ENCODE measurements at places on chromosomes 7 and 10.
A peak's percentile ranks its signal among the peaks of the same experiment; 100 is the strongest.

GRCh38 chr10:110356628-110357245, 52.0 kb upstream of the SMNDC1 start:
- DNase-seq = no peak

- no peak for DNase-seq
These were observed 4.7 kb upstream of the CYP17A1 start for GRCh38 chr10:102841827-102842345.

DNA sequence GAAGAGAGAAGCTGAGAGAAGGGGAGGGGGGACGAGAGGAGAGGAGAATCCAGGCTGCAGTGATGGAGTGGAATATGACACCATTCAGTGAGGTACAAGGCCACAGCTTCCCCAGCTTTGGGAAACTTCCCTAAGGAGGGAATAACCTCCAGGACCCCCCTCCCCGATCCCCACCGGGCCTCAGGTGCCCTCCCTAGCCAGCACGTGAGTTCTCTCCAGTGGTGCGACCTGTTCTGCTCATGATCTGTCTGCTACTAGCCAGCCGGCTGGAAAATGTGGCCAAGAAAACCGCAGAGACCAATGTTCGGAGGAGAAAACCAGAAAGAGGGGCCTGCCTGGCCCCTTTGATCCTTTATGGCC, 39.9 kb upstream of the AGK start:
- DNase-seq = no peak

GRCh38 chr10:107671960-107672359, 507.5 kb upstream of the SORCS1 start:
- no peak for DNase-seq

DNA sequence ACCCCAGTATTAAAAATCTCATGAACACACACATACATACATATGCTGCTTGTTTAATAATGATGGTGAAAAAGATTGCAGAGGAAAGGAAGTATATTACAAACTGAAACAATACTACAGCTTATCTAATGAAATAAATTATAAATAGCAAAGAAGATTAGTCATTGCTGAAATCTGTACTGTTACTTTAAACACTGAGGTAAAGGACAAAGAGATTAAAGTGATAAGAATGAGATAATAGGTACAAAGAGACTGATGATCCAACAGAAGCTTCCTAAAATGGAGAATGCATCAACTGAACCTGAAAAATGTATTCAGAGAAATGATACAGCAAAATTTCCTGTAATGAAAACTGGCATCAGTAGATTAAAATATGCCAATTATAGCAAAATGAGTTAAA, 91.5 kb upstream of the KCND2 start:
- DNase-seq = no peak

GRCh38 chr7:25500393-25500921, 272.2 kb upstream of the NPVF start:
- DNase-seq = no peak

DNA sequence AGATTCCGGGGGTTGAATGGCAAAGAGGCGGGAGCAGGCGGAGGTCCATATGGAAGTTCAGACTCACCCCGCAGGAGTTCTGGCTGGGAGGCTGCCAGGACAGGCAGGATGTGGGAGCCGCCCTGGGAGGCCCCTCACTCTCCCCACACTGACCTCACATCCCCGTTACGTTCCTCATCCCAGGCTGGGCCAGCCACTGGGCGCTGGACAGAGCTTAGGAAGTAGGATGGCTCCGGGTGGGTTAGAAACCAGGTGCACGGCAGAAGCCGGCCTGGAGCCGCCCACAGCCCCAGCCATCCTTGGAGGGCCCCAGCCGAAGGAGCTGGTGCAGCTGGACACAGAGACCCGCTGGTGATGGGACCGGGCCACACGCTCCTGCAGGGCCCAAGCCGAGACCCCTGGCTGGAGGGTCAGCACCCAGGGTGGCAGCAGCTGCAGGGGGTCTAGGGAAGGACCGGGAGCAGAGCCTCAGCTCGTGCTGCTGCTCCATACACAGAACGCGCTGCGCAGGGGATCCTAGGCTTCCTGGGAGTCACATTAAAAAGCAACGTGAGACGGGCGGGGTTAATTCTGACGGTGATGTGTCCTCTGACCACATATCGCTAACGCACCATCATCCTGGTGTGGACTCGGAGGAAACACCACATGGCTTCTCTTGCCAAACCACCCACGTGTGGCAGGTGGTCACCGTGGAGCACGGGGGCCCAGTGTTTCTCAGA, 98.6 kb upstream of the DIP2C start:
- DNase-seq = no peak

DNA sequence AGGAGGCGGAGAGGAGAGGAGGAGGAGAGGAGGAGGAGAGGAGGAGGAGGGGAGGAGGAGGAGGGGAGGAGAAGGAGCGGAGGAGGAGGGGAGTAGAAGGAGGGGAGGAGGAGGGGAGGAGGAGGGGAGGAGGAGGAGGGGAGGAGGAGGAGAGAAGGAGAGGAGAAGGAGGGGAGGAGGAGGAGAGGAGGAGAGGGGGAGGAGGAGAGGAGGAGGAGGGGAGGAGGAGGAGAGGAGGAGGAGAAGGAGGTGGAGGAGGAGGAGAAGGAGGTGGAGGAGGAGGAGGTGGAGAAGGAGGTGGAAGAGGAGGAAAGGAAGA, 15.5 kb upstream of the CRCP start:
- no peak for DNase-seq

GRCh38 chr7:151423936-151424335, 14.1 kb upstream of the WDR86 start:
- no peak for DNase-seq

DNA sequence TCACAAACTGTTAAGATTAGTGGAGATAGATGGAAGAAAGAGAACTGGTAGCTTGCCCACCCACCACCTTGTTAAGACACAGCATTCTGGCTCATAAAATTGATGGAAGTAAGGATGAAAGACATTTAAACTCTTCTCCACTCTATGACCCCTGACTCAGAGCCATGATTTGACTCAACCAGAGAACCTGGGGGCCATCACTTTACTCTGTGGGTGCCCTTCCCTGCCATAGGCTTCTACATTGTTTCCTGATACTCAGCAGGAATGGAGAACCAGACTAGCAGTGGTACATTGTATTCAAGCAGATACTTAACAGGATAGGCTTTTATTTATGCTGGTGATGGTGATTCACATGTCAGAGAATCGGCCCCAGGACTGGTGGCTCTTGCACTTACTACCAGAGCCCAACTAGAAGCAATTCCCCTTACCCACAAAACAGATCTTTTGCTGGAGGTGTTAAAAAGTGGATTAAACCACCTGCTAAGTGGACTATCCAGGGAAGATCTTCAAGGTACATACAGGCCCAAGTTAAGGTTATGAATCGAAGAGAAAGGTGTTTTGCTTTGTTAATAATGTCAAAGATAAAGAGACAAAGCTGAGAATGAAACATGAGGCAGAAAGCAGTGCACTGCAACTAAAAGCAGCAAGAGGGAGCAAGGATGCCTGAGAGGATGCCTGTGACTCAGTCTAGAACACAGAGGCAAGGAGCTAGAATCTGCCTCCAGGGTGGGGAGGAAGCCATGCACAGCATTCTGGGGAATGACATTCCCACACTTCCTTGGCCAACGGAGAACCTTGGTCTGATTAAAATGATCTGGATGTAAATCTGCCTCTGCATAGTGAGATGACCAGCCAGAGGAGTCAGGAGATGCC, 36.0 kb upstream of the GLI3 start:
- DNase-seq = no peak

DNA sequence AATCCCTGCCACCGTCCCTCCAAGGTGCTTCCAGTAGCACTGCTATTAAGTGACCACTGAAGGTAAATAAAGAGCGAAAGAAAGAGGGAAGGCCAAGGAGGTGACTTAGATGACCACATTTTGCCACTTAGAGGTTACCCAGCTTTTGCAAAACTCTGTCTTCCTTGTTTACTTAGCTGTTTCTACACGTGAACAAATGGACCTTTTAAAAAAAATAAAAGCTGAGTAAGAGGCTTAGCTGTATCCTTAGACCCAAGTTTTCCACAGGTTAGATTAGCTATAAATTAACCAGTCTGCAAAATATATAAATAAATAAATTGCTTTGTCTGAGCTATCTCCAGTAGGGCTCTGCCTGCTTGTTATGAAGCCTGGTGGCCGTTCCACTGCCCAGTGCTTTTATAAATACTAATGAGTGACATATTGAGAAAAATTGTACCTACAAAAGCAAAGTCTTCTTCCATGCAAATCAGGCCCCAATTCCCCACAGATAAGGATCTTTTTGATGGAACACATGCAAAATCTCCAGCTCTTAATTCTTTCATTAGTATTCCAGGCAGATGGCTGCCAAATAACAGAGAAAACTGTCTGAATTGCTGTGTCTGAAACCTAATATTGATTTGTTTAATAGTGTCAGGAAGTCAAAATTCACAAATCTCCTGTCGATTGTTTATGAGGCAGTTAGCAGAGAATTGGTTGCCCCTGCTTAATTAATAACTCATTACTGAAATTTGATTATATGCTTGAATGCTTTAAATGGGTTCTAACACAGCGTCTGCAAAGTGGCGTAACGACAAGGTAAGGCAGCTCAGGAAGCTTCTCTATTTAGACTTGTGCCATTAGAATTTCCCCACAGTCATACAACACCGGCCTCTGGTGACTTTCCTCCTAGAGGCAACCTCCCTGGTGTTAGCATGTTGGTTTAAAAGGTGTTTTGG, 176.7 kb downstream of the EMX2 start:
- DNase-seq = no peak

GRCh38 chr7:149285603-149286002, 23.6 kb downstream of the ZNF783 start:
- DNase-seq = no peak

GRCh38 chr10:101693651-101693977, 1.4 kb downstream of the FBXW4 start:
- no peak for DNase-seq

GRCh38 chr10:30088178-30088577, 28.8 kb upstream of the JCAD start:
- DNase-seq = peak; percentile 1

- DNase-seq = no peak
These were observed 407.1 kb upstream of the PFKP start for GRCh38 chr10:2660276-2660675.

DNA sequence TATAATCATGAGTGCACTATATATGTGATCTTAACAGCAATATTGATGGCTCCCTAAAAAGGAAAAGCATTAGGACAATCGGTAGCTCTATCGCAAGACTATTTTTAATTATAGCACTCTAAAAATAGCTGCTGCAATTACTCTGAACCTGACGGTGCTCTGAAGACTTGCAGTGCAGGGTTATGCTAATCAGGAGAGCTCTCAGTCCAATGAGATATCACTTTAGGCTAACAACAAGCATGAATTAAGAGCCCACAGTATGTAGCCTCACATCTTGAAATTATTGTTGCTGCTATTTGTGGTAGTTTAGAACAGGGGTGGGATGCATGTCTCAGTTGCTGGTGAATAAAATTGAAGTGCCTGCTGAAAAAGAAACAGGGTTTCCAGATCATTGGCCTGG, 515.8 kb upstream of the AKR1E2 start:
- no peak for DNase-seq

- DNase-seq = peak; percentile 5
These were observed 115.6 kb downstream of the TWIST1 start for GRCh38 chr7:19001854-19002253.

- DNase-seq = no peak
These were observed 976 bp downstream of the NAT16 start for GRCh38 chr7:101179117-101179516.

- no peak for DNase-seq
These were observed 149.0 kb upstream of the CHST15 start for GRCh38 chr10:124242365-124242764.

GRCh38 chr7:154232700-154233099, 180.5 kb downstream of the DPP6 start:
- no peak for DNase-seq

- no peak for DNase-seq
These were observed 166.2 kb downstream of the SNX10 start for GRCh38 chr7:26457696-26458327.

GRCh38 chr7:124202546-124202945, 169.7 kb upstream of the TMEM229A start:
- DNase-seq = no peak

GRCh38 chr10:14891151-14891550, 12.5 kb downstream of the SUV39H2 start:
- no peak for DNase-seq

- DNase-seq = no peak
These were observed 61.2 kb downstream of the SEMA3D start for GRCh38 chr7:85125651-85126131.

Measured in NCI-H446 (cell line).